Adrenal gland (tissue), 19 donors: ENCODE measurements at places on chromosomes 2 and 18. TPM values are rescaled to one million over a fixed set of nuclear protein-coding genes. Genes with fewer than 3 reads are reported as not detected.

Gene SPDYA
- 0.28 TPM for total RNA-seq

DNA sequence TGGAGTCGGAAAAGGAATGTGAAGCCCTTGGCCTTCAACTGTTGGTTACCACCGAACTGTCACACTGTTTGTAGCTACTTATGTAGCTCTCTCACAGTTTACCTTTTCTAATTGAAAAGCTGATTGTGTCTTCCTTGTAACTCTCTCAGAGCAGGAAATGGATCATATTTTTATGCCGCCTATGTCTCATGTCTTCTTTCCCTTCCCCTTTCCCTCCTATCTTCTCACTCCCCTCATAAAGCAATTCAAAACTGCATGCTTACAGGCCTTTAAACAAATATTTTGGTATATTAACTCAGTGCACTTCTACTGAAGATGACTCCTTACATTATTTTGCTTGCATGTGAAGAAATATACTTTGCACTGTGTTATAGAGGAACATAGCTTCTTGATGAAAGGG lies 6.0 kb downstream of the SLC39A10 start:
- no peak overlapping the region for H3K27ac ChIP-seq
- peaks cover 18% of the 10 kb centered on the region for H3K4me1 ChIP-seq
- H3K36me3 ChIP-seq, result no peaks in the 10 kb centered on the region
- no peak overlapping the region for H3K4me3 ChIP-seq

DNA sequence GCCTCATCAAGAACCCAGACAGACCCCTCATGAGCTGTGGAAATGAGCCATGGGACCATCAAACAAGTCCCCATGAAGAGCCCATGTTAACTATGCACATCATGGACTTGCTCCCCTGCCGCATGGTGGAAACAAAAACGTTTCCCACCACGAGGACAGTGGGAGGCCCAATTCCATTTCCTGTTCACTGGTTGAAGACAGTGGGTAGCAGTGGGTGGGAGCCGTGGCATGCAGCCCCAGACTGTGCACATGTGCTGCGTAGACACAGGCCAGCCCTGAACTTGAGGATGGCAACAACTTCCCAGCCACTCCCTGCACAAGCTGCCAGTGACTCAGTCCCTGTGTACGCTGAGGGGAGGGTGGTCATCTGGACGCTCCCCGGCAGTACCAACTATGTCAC lies 108.4 kb upstream of the LMAN1 start:
- no peaks in the 10 kb centered on the region for H3K27me3 ChIP-seq
- no peaks in the 10 kb centered on the region for H3K36me3 ChIP-seq
- no peaks in the 10 kb centered on the region for H3K4me1 ChIP-seq

DNA sequence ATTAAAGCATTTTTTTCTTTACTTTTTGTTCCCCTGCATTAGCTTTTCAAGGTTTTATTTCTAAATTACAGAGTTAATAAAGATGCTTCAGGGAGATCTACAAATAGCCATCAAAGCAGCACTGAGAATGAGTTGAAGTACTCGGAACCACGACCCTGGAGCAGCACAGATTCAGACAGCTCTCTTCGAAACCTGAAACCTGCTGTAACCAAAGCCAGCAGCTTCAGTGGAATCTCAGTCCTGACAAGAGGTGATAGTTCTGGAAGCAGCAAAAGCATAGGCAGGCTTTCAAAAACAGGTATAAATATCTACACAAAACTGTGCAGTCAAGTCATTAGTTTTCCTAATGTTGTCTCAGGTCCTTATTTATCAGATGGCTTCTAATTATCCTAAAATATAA lies 102.8 kb upstream of the UBXN4 start:
- H3K27me3 ChIP-seq, result no peaks in the 10 kb centered on the region
- no peak for DNase-seq
- no peaks in the 10 kb centered on the region for H3K4me1 ChIP-seq
- H3K27ac ChIP-seq, result no peak overlapping the region

DNA sequence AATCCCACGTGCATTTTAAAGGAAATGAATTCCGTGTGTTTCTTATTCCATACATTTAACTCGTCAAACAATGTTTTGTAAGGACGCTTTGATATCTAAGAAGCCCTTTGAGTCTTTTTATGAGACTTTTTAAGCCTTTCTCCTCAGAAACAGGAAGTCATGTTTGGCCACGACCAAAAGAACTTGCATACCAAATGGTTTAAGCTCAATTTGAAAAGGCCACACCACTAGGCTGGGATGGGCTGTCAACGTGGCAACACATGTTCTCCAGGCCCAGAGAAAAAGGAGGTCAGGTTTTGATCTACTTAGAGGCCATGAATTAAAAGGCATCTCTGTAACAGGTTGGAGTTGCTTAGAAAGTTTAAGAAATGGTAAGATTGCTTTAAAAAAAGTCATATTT lies 441.8 kb downstream of the CMPK2 start:
- no peak overlapping the region for H3K27ac ChIP-seq
- H3K36me3 ChIP-seq, result no peaks in the 10 kb centered on the region
- no peak for DNase-seq
- no peaks in the 10 kb centered on the region for H3K27me3 ChIP-seq
- H3K4me3 ChIP-seq, result no peak overlapping the region
